ENCODE measurements at places on chromosomes 6 and 20.

DNA sequence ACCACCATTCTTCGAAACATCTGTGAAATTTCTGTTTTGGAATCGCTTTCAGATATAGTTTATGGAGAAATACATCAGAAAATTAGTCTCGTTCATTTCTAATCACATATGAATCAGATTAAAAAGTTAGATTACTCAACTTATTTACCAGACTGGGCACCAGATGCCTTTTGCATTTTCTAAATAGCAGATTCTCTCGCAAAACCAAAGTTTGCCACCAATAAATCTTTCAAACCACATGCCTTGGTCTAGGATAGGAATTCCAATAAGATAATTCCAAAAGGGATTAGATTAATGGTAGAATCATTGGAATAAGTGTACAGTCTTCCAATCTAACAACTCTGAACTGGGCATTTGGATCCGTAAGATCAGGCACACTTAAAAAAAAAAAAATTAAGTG is 160.4 kb upstream of the TAB2 start:
- DNase-seq, result no peak

DNA sequence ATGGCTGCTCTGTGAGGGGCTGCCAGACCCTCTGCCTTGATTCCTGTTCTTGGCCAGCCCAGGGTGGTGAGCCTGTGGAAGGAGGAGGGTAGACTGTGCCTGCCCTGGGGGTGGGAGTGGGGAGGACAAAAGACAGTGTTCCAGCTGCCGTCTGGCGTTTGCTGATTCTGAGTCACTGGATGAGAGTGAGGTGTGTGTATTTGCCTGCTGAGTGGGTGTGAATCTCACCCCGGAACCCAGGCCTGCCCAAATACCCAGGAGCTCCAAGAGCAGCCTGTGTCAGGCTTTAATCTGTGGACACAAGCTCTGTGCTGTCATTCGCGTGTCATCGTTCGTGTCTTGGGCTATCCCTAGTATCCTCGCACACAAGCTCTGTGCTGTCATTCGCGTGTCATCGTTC is 2.6 kb upstream of the LKAAEAR1 start:
- DNase-seq, result no peak

GRCh38 chr6:84035484-84035883 is 1.9 kb downstream of the MRAP2 start:
- no peak for DNase-seq

DNA sequence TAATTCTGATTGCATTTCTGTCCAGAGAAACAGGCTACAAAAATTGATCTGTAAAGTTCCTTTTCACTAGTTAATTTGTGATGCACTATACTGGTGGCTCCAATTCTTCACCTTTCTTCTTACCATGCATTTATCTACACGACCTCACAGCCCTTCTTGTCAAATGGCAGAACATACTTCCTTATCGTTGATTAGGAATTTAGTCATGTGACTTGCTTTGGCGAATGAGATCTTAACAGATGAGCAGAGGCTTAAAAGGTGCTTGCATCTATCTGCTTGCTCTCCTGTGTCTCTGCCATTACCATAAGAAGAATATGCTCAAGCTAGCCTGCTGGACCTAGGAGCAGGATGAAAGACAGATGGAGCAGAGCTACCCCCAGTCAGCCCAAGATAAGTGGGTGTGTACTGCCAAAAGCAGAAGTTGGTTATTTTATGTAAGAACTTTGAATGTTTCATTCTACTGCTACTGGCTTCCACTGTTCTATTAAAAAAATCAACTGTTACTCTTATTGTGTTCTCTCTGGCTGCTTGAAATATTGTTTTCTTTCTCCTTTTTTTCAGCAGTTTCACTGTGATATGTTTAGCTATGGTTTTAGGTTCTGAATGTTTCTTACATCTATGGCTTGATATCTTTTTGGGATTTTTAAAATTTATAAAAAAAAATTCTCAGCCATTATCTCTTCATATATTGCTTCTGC is 40.2 kb upstream of the RBM24 start:
- DNase-seq, result no peak

GRCh38 chr6:84422380-84422968 is 195.0 kb upstream of the CEP162 start:
- DNase-seq, result peak; percentile 5

- no peak for DNase-seq
These were observed 1.0 kb downstream of the JARID2 start for GRCh38 chr6:15246666-15247499.

DNA sequence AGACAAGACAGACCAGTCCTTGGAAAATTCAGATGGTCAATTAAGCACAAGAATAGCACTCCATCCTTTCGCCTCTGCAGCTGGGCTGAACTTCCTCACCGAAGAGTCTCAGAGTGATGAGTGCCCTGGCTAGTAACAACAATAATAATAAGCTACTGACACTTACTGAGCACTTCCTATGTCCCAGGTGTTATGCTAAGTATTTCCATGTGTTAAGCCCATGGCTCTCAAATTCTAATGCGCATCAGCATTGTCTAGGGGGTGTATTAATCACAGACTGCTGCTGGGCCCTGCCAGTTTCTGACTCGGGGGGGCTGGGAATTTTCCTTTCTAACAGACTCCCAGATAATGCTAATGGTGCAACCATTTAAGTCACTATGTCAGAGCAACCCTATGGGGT is 118.2 kb upstream of the LRFN2 start:
- no peak for DNase-seq

- no peak for DNase-seq
These were observed 903.4 kb upstream of the FLRT3 start for GRCh38 chr20:15240801-15241200.

DNA sequence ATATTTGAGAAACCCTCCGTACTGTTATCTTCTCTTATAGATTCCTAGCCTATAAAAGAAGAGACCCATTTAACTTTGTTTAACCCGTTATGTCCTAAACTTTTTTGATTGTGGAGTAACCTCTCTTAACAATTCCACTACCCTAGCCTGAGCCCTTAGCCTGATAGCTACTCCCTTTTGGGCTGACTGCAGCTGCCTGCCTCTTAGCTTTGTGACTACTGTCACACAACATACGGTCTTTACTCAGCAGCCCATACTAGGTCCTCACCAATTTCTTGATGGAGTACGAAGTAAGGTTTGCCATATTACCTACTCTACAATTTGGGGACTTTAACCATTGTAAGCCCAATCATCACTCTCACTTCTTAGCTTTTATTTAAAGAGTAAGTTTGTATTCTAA is 72.7 kb downstream of the QRSL1 start:
- DNase-seq, result no peak

DNA sequence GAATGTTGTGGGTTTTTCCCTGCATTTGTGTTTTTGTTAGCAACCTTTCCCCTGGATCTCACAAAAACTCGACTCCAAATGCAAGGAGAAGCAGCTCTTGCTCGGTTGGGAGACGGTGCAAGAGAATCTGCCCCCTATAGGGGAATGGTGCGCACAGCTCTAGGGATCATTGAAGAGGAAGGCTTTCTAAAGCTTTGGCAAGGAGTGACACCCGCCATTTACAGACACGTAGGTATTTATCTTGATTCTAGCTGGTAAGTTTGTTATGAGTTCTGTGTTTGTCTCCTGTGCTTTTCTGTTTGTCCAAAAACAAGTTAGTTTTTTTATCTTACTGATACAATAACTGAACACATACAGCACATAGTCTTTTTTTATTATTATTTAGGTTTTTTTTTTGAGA is 3.0 kb downstream of the SLC25A27 start:
- DNase-seq, result no peak

DNA sequence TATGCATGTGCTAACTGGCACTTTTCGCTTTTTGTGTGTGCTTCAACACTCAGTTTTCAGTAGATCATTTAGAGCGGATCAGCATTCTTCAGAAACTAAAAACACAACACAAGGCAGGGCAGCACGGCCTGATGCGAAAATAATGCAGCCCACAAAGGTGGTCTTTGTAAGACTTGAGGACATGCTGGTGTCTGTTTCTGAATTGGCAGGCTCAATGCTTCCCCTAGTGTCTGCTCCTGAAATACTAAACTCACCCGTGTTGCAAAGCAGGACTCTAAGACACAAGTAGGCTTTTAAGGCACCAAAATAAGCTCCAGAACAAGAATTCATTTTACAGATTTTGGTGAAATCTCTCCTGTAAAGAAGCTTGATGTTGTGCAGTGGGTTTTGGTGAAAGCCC is 676.5 kb downstream of the TENT5A start:
- no peak for DNase-seq

- peak; percentile 20 for DNase-seq
These were observed 45.2 kb downstream of the DPPA5 start for GRCh38 chr6:73308712-73309534.

- DNase-seq, result no peak
These were observed 264.3 kb upstream of the RIMS1 start for GRCh38 chr6:71621918-71622519.

GRCh38 chr6:152271776-152272464 is 365.2 kb downstream of the SYNE1 start:
- no peak for DNase-seq

DNA sequence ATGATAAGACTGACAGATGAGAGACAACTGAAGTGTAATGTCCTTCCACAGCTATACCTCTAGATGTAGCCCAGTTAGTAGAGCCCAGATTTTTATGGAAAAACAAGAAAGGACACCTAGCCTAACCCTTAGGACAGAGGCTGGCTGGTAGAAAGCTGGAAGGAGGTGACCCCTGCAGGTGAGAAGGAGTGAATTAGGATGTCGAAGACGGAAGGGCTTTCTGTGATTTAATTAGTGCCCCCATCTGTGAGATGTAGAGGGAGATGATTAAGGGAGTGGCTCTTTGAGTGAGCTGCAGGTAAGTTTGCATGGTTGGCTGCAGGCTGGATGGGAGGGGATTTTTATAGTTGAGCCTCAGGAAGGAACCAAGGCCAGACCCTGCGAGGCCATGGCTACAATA is 82.8 kb downstream of the GFRA4 start:
- DNase-seq, result no peak

- no peak for DNase-seq
These were observed 425.1 kb upstream of the JAG1 start for GRCh38 chr20:11098888-11099287.

DNA sequence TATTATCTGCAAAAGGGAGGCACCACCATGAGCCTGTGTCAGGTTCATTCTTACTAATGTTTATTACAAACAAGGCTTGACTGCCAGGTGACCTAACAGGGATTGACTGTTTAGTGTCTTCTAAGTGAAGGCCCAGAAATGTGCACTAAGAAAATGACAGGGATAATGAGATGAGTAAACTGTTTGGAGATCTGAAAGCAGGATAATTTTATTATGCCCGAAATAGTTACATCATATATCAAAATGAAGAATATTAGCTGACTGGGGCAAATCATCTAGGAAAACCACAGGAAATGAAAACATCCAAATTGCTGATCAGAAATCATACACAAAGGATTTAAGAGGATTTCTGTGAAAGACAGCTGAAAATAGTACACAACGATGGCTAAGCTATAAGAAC is 516.7 kb downstream of the HDGFL1 start:
- DNase-seq, result no peak

- no peak for DNase-seq
These were observed 64.2 kb upstream of the INSM1 start for GRCh38 chr20:20303742-20304141.

GRCh38 chr20:18058661-18059467 is 1.1 kb upstream of the OVOL2 start:
- no peak for DNase-seq

GRCh38 chr6:131368198-131368911 is 204.7 kb upstream of the ARG1 start:
- no peak for DNase-seq

Data from activated CD4-positive, alpha-beta T cell treated with anti-CD3 and anti-CD28 coated beads, Interleukin-2, amount 50 U/mL, for 48 hours (primary cell).